ENCODE measurements at places on chromosomes 1 and 21. TPM values are rescaled to one million over a fixed set of nuclear protein-coding genes. Genes with fewer than 3 reads are reported as not detected.

The PPIAL4G gene
- total RNA-seq: 0.12 TPM

The ALPL gene
- 17.4 TPM for total RNA-seq

The OR2L8 gene
- total RNA-seq: not detected

The IGSF21 gene
- 0.88 TPM for total RNA-seq

The NMNAT2 gene
- 1.8 TPM for total RNA-seq

The ARMH1 gene
- total RNA-seq: 4.3 TPM

The CYP2J2 gene
- 4.7 TPM for total RNA-seq

The SMIM1 gene
- total RNA-seq: 12.1 TPM

The CDA gene
- 4.3 TPM for total RNA-seq

The RAP1GAP gene
- 20.5 TPM for total RNA-seq

The GNAT2 gene
- total RNA-seq: not detected

The FAM72D gene
- total RNA-seq: 1.1 TPM

The APOBEC4 gene
- total RNA-seq: not detected

The PRR9 gene
- not detected for total RNA-seq

The B3GALT5 gene
- total RNA-seq: 1.9 TPM

The TDRKH gene
- total RNA-seq: 5.2 TPM

The KHDC4 gene
- total RNA-seq: 46.1 TPM

The CBR3 gene
- total RNA-seq: 2.3 TPM

The RAVER2 gene
- total RNA-seq: 19.9 TPM

The C2CD4D gene
- 0.12 TPM for total RNA-seq

The RSPO1 gene
- 2.2 TPM for total RNA-seq
